ENCODE measurements at places on chromosomes 6 and 20. TPM values are rescaled to one million over a fixed set of nuclear protein-coding genes. Genes with fewer than 3 reads are reported as not detected.

Gene PTK7
- total RNA-seq, result 9.7 TPM

DNA sequence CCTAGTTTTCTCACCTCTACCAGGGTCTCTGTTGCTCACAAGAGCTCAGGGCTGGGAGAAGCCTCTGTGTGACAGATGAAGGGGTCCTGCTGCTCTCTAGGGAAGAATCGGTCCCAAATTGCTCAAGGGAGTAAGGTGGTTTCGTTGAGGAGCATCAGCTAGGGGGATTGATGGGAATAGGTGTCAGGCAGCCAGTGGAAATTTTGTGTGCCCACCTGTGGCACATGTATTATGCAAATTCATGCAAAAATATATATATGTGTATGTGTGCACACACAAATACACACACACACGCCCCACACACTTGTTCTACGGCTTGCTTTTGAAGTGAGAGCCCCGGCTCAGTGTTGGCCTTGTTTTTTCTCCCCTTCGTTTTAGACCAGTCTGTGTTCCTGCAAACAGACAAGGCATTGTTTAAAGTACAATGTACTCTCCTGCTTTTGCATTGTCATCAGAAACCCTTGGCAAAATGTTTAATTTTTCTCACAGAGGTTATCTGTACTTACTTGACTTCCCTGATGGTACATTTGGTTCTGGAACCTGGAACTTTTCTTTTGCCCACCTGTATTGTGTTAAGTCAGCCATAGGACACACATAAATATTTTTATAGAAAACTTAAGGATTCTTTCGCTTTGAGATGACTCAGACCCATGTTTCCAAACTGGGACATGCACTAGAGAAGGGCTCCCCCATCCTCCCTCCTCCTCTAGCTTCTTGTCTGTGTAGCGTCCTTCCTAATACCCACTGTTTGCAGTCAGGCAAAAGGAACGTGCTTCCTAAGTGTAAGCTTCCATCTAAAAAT is 26.7 kb downstream of the FOXO3 start:
- no peak for DNase-seq

DNA sequence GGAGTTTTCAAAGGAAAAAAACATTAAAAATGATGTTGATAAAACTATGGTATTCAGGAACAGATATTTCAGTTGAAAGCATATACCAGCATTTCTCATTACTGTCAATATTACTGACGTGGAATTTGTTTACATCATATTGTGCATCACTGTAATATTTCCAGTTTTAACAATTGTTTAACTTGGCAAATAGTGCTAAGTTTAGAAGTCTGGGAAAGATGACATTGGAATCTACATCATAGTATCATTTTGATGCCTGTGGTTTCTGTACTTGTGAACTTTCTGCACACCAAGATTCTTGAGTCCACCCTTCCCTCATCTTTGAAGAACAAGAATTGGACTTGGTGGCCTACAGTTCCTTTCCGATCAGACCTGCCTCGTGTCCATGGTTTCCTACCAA is 98.1 kb downstream of the RALGAPA2 start:
- no peak for DNase-seq

GRCh38 chr20:63343460-63344445 is 17.4 kb downstream of the CHRNA4 start:
- DNase-seq, result no peak

GRCh38 chr6:11711984-11712711 is 66.5 kb downstream of the ADTRP start:
- DNase-seq, result no peak

All from left colon (tissue), 2 donors.